MM.1S (cell line): ENCODE measurements at places on chromosomes 11 and 22.

DNA sequence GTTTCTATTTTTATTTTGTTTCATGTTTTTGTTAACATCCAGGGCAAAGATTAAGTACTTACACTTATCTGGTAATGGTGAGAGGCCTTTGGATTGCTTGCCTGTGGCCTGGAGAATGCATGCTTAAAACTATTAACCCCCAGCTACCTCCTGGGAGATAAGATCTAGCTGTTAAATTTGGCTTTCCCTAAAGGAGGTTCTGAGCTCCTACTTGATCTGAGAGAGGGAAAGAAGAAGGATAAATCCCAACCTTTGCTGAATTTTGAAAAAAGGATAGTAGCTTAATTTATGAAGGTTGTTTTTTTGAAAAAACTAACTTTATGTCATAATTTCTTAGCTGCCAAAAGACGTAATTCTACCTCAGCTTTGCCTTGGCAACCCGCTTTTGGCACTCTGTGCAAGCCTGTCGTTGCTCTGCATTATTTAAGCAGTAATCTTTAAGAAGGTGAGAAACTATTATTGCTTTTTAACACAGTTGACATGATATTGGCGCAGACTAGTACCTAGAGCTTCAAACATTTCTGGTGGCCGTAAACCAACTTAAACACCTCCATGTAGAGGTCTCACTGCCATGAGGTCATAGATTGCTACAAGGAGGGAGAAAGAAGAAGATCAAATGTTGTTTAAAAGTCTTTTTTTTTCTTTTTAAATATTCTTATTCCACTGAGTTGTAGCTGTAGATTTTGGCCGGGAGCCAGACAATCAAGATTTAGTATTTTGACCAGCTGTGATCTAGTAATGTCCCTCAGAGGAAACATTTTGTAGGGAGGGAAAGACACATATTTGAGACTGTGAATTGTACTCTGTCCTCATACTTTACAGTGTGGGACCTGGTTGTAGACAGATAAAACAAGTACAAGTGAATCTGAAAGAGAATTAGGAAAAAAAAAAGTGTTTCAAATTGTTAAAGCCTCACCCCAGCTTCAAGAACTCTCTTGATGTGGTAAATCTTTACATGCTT lies 74.4 kb downstream of the WNT11 start:
- no peak for DNase-seq

DNA sequence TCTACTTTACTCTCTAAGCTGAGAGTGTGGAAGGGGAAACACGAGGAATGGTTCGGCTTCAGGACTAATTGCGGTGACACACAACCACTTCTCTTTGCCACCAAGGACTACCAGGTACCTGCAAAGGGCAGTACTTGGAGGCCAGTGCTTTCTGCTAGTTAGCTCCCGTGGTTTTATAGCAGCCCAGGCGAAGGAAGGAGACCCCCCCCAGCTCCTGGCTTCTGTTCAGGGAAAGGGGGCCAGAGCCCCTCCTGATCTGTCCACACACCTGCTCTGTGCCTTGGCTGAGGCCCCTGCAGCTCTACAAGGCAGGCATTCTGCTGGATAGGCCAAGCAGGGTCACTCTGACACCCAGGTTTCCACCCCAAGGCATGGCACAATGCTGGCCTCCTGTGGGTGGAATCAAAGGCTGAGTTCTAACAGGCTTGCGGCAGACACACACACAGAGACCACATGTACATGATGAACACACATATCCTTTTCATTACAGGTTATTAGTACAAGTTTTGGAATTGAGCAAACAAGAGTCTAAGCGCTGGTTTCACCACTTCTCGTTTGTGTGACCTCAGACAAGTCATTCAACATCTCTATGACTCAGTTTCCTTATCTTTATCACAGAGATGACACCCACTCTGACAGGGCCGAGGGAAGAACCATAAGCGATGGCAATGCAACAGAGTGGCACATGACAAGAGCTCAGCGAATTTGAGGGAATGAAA lies 7.5 kb downstream of the SERPIND1 start:
- no peak for DNase-seq

GRCh38 chr22:24030186-24030702 lies 19.1 kb downstream of the CABIN1 start:
- no peak for DNase-seq

- no peak for DNase-seq
Measured at GRCh38 chr22:23070418-23071229, at the start of gene GNAZ. GNAZ (plus strand) TSS chr22:23070519; CDS start chr22:23095696, 25,177 bp downstream.

DNA sequence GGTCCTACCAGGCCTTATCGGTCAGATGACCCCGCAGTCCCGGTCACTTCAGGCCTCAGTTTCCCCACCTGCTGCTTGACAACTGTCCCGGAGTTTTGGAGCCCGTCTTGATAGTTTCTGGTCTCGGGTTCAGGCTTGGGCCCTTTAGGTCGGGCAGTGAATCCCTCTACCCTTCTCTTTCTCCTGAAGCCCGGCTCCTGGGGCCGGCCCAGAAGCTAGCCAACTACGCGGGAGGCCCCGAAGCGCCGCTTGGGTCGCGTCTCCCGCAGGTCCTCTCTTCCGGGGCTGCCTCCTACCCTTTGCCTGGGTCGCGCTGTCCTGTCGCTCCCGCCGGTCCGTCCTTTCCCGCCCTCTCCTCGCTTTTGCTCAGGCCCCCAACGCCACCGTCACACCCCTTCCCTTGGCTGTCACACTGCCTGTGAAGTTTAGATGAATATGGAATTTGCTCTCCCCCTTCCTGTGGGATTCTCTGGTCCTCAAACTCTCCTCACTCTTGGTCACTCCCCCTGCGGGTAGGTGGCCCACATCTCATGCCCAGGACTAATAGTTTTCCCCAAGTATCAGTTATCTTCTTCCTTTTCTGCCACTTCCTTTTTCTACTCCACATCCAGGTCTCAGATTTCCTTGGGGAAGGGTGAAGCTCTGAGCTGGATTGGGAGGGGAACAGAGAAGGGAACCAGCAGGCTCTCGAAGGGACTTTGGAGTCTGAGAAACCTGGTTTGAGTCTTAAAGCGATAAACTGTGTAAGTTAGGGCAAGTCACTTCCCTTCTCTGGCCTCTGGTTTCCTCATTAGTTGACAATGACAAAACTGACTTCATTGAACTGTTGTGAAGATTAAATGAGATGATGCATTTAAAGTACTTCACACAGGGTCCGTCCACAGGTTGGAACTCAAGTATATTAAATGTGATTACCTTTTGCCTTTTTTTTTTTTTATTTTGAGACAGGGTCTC lies 790 bp downstream of the RAB1B start:
- no peak for DNase-seq

- no peak for DNase-seq
Measured at GRCh38 chr11:20056109-20056949, 103.9 kb downstream of the DBX1 start.

DNA sequence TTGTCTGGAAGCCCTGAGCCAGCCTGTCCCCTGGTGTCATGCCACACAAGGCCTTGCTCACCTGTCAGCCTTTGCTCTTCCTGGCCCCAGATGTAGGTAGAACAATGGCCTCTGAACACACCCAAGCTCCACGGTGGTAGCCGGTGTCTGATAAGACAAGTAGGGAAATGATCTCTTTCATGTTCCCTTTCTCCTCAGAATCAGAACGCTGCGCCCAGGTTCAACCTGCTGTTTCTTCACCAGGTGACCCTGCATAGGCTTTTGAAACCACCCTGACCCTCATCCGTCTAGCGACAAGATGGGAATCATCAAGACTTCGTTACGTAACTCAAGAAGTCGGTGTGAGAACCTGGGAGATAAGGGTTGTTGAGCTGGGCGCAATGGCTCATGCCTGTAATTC lies 28.7 kb upstream of the YWHAH start:
- no peak for DNase-seq

DNA sequence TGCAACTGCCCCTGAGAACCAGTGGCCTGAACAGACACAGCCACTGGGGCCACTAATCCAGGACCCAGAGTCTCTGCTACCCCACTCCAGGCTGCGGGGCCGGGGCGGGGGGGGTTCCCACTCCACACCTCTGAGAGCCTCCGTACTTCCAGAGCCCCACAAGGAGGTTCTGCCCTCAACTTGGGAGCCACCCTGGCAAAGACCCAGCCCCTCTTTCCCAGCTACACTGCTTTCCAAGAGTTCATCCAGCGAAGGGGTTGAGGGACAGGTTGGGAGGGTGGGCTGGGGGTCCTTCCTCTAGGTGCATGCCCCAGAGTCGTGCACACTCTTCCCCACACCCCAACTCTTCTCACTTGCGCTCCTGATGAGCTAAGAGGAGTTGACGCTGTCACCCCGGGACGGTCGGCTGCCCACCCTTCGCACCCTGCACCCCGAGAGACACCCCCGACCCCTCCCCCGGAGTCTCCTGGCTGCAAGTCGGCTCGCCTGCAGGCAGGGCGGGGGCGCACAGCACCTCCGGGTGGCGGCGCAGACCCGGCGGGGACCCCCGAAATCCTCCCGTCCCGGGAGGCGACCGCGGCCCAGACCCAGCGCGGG lies 531 bp downstream of the RAB3IL1 start:
- no peak for DNase-seq

DNA sequence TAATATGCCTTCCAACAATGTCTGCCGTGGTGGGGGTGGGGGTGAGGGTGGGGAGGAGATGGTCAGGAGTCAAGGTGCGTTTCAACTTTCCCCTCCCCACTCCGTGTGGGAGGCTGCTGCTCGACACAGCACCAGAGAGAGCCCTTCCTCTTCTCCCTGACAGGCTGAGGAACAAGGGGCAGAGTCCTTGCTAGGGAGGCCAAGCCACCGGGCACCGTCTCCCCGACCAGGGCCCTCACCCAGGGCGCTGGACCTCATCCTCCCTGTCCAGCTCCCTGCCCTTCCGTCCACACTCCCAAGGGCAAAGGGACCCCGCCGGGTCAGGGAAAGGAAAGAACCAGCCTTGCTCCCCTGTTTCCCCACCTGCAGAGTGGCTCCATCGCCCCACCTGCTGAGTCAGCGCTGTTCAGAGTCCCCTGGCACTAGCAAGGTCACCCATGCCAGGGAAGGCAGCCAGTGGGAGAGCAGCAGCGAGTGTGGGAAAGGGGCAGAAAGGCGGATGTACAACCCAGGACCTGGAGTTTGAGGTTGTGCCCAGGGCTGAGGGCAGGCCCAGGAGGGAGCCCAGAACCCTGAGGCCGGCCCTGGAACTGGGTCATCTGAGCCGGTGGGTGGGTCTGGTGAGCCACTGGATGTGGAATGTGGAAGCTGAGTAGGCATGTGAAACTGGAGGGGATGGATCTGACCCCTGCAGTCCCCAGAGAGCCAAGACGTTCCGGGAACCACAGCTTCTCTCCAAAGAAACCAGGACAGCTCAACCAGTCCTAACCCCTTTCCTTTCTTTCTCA lies 47.2 kb downstream of the BUD13 start:
- DNase-seq = no peak

GRCh38 chr11:61193596-61193995 lies 9.7 kb upstream of the PGA3 start:
- no peak for DNase-seq

DNA sequence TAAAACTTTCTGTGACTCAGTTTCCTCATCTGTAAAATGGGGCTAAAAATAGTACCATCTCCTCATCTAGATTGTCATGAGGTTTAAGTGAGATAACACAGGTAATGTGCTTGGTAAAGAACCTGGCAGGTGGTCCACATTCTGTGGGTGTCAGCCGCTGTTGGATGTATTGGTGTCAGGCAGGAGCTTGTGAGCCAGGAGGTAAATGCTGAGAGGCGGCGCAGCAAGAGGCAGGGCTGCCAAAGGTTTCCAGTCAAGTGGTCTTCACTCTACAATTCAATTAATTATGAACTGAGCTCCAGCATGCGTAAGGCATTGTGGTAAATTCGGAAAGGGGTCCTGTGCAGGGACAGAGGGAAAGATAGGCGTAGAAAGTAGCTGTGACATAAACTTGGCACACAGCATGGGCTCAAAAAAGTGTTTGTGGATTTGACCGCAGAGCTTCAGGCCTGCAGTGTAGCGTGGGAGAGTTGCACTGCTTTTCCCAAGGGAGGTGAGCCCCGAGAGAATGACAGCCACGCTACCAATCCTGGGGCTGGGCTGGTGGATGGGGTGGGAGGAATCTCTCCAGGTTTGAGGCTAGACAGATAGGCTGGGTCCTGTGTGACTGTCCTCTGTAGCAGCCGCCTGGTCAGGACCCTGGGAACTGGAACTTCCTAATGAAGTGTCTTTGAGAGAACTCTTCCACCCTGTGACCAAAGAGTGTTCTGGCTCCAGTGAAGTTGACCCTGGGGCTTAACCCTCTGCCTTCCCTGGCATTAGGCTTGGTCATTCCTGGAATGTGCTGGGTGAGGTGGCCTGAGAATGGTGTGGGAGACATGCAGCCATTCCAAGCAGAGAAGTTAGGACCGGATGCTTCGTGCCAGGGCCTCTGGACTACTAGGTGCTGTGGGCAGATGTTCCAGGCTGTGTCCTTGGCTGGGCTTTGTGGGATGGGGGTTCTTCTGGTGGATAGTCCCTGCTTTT lies 122.4 kb downstream of the FEZ1 start:
- DNase-seq = no peak
